ENCODE measurements at places on chromosomes 16 and 17.

GRCh38 chr17:21286066-21286770, 1.7 kb downstream of the MAP2K3 start:
- DNase-seq = peak; percentile 99

DNA sequence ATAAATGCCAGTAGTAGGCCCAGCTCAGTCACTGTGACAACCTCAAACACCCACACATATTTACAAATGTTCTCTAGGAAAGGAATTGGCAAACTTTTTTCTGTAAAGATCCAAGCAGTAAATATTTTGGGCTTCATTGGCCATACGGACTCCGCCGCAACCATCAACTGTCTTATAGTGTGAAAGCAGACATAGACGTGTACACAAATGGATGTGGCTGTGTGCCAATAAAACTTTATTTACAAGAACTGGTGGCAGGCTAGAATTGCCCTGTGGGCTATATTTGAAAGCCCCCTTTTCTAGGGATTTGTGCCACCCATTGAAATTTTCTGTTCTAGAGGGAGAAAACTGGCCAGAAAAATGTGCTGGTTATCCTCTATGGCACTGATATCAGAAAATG, 683.8 kb upstream of the EEF2KMT start:
- no peak for DNase-seq

DNA sequence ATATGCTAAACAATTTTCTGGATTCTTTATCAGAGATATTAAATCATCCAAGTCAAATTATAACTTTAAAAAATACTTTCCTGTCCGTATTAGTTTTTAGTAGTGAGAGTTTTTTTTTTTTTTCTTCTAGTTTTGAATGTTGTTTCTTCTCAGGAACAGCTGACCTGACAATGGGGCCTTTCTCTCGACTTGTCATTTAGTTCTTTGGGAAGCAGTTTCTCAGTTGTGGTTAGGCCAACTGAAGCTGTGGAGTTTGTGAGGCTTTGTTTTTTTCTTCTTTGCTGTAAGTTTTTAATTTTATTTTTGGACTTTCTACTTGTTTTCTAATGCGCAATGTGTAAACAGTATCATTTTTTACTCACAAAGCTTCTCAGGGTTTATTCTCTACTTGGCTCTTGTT, 140.8 kb downstream of the FTO start:
- no peak for DNase-seq

DNA sequence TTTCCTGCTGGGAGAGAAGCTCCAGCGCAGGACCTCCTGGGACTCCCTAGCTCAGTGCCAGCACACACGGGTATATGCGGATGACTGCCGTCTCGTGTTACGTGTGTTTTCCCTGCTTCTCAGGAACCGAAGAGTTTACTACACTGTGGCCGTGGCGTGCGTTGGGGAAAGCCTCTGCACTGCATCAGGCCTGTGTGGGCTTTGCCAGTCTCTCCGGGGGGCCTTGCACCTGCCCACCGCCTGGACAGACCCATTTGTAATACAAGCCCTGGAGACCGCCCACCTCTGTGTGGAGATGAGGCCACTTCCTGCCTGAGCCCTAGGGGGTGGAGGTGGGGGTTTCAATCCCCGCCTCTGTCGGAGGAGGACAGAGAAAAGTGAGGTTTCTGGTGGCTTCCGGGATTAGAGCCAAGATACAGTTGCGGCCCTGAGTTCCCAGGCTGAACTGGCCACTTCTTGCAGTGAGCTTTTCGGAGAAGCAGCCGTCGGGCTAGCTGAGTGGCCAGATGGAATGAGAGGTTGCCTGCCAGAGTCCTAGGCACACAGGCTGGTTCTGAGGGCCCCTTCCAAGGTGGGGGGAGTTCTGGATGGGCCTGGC, 43.4 kb upstream of the GSE1 start:
- DNase-seq = peak; percentile 70

- no peak for DNase-seq
Measured at GRCh38 chr16:9016824-9017223, 53.1 kb upstream of the USP7 start.

DNA sequence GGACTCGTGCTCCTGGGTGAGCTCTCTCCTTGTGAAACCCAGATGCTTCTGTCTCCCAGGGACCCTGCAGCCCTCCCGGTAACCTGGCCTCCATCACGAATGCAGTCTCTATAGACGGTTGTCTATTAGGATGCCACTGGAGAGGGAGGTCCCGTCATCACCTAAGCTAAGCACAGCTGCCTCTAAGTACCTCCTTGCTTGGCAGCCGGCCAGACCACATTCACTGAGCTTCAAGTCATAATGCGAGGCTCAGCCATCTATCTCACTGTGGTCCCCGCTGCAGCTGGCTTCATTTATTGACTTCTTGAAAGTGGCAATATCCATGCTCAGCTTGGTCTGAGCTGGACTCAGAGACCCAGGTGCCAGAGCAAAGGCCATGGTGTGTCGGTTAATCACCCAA, 74.5 kb upstream of the HSBP1 start:
- DNase-seq = peak; percentile 16

DNA sequence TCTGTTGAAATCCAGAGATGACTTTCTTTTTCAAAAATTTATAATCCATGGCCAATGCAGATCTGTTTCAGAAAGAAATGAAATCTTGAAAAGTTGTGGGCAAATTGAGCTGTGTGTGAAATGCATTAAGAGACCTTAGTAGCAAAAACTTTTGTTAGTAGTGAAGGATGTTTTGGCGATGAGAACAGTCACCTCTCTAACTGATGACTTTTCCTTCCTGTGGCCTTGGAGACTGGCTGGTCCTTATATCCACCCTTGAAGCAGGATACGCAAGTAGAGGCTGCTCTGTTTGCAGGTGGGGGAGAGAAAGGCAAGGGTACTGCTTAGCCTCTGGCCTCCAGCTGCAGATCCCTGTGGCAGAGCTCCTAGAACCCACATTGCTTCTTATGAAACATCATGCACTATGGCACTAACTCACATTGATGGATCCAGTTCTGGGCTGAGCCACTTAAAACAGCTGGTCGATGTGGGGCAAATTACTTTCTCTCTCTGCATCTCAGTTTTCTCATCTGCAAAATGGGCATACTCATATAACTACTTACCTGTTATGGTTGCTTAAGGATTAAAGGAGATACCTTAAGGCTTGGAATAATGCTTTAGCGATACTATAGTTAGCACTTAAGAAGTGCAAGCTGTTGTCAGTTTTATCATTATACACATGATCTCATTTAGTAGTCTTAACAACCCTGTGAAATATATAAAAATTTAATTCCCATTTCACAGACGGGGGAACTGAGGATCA, 89.3 kb downstream of the SDR42E1 start:
- DNase-seq = no peak

GRCh38 chr16:73529303-73530012, 481.5 kb upstream of the ZFHX3 start:
- no peak for DNase-seq

GRCh38 chr17:30292286-30292858, 628 bp upstream of the BLMH start:
- peak; percentile 67 for DNase-seq
